ENCODE measurements at places on chromosomes 13 and 19.
A peak's percentile ranks its signal among the peaks of the same experiment; 100 is the strongest.

GRCh38 chr19:48685583-48685982 is 10.2 kb upstream of the FUT2 start:
- DNase-seq = peak; percentile 32

GRCh38 chr13:73231471-73231870 is 172.7 kb downstream of the KLF5 start:
- DNase-seq = no peak

- no peak for DNase-seq
Measured at GRCh38 chr19:48090281-48090802, 20.3 kb downstream of the PLA2G4C start.

DNA sequence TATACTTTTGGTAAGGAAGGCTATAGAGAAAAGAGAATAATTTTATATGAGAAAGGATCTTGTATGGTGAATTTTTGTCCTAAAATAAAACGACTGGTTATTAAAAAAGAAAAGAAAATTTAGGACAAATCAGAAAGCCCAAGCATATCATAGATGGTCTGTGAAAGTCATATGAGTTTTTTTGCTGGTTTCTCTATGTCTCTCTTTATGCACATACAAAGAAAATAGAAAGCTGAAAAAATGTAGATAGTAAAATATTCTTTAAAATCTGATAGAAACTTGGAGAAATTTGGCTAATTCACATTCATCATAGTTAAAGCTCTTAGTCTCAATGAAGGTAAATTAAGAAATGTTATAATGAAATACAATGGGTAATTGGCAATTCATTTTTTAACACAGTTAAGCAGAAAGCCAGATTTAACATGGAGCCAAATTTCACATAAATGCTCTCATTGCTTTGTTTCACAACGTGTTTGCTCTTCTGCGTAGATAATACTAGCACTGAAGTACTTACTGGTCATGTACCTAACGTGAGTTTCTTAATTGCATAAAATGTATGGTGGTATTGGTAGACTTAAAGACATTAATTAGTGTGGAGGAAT is 621.5 kb upstream of the ATXN8OS start:
- DNase-seq = no peak

DNA sequence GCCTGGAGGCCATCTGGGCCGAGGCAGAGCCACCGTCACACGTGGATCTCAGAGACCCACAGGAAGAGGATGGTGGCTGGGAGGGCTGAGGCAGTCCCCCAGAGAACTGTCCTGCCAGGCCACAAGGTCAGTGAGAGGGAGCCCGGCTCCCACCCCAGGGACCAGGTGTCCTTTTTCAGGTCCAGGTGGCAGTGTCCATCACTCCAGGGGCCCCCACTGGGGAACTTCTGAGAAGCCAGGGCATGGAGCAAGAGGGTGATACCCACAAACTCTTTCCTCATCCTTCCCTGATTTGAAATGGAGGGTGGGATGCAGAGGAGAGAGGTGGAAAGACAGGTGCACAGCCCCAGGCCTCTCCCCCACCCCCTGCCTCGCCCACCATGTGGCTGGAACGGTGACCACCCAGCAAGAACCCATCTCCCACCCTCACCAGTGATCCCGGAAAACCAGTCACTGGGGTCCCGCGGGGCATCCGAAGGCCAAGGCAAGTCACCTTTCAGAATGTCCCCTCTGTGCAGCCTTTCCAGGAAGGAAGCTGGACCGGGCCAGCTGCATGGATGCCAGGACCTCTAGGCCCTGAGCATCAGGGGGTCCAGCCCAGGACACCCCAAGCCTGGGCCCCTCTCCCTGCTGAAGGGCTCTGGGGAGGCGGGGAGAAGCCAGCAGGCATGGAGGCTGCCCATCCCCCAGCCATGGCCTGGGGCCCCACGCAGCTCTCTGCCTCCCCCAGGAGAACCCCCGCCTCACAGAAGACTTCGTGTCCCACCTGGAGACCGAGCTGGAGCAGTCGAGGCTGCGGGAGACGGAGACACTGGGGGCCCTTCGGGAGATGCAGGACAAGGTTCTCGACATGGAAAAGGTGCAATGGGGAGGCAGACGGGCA is 14.1 kb downstream of the PRR36 start:
- DNase-seq = no peak

- DNase-seq = peak; percentile 39
Measured at GRCh38 chr13:22839603-22840530, 340.9 kb upstream of the SGCG start.

- peak; percentile 30 for DNase-seq
Measured at GRCh38 chr19:53989600-53990533, 1.6 kb upstream of the CACNG6 start.

DNA sequence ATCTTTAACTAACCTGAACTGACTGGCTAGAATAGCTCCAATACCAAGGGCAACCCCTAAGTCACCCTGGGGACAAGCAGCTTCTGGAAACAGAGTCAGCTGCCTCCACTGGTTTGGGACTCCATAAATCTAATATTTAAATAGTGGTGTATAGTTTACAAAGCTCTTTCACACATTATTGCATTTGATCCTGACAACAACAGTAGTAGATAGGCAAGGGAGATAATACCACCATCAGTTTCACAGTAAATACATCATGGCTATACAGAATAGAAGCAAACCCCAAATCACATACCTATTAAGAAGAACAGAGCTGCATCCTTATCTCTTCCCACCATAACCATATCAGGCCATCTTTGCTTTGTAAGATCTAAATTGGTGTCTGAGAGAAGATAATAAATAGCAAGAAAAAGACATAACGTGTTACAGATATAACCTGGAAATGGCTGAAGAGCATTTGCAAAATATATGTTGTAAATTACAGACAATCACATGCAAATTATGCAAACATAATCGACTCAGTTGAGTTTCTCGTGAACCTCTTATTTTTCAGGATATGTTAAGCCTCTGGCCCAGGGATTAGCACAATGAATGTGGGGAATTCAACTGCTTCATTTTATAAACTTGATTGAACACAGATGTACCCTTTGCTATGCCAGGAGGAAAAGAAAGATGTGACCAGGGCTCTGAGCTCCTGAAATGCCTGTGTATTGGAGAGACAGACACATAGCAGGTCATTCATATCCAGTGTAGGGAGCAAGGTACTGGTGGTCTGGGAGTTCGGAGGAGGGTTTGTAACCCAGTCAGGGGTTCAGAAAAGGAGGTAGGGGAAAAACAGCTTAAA is 142.5 kb downstream of the SLC7A1 start:
- DNase-seq = no peak

- DNase-seq = no peak
Measured at GRCh38 chr13:80865329-80865728, 524.4 kb upstream of the SPRY2 start.
